ENCODE measurements at places on chromosomes 11 and 22.

GRCh38 chr11:11036848-11037732, 179.2 kb upstream of the ZBED5 start:
- peak; percentile 28 for DNase-seq

DNA sequence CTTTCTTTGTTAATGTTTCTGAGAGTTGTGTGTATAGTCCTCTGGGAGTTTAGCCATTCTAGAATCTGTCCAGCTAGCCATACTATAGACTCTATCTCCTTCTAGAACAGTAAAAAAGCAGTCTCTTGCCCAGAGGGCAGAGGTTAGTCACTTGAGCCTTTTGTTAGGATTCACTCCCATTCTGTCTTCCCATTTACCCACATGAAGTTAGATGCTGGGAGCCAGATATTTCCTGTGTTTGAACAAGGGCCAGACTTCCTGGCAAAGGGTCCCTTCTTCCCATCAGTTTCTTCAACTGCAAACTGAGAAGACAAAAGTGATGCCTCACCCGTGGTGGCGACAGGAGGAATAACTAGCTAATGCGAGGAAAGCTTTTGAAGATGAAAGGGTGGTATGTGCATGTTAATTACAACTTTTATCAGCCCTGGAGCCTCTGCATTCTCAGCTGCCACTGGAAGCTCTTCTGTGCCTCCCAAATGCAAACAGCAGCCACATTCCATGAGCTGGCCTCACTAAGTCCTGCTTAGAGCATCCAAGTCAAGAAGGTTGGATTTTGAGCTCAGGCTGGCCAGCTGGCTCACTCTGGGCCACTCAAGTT, 12.8 kb downstream of the CD44 start:
- no peak for DNase-seq

DNA sequence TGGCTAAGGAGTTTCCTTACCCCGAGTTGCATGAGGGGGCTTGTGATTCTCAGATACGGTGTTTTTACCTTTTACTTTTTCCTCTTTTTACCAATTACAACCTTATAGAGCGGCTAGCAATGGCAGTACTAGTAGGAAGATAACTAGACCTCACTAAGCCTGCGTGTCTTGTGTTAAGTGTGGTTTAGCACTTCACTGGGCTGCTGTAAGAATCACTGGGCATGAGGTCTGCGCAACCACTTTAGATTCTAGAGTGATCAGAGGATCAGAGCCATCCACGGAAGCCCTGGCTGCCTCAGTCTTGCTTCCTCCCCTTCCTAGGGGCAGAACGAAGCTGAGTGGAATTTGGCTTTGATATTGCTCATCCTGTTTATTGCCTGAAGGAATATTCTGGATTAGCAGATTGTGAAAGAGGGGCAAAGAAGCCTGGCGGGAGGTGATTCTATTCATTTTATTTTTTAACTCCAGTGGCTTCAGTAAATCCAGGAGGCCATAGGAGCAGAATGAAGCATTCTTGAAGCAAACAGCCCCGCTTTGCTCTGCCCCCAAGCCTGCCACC, 88.5 kb downstream of the GRAMD1B start:
- no peak for DNase-seq

GRCh38 chr11:134670247-134670782, 258.3 kb upstream of the B3GAT1 start:
- DNase-seq = no peak

DNA sequence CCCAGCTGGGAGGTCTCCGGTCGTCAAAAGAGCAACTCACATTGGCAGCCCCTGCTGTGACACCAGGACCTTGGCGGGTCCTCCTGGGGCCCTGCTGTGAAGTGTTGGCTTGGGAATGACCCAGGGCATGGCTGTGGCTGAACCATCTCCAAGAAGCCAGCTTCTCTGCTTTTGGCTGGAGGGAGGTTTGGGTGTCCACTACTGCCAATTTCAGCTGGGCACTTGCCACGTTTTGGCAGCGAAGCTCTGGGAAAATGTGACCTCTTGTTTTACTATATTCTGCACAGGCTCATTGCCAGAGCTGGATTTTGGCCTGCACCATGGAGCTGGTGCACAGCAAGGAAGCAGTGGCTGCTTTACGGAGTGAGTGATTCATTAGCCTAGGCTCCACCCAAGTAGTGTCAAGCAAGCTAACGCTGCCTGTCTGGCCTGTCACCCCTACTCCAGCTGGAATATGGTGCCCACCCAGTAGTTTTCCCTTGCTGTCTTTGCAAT, 24.3 kb upstream of the SMCO4 start:
- no peak for DNase-seq

DNA sequence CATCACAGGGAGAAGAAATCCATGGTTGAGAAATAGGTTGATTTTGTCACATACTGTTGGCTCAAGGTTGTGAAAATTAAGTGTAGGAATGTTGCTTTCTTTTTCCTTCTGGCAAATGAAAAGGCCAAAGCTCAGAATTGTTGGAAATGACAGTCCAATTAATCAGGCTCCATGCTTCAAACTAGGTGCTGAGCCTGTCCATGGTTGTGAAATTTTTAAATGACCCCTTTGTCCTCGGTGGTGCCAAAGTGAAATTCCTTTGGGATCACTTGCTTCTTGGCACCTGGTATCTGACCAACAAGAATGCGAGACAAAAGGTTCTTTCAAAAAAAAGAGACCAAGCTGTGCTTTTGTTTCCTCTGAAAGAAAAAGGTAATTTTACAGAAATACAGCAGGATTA, 451.9 kb downstream of the ETS1 start:
- DNase-seq = no peak

DNA sequence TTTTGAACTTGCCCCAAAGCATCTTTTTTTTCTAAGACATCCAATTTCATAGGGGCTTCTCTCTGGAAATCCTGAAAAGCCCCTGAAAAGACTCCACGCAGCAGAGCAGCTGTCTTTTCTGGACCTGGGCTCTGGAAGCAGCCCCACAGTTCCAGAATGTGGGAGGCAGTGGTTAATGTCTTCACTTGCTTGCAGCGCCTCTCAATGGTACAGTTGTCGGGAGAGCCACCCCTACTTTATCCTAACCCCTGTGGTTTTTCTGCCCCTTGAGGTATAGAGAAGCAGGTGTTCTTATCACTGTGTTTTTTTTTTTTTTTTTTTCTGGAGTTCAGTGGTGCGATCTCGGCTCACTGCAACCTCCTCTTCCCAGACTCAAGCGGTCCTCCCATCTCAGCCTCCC, 83.4 kb upstream of the SORL1-AS1 start:
- no peak for DNase-seq

DNA sequence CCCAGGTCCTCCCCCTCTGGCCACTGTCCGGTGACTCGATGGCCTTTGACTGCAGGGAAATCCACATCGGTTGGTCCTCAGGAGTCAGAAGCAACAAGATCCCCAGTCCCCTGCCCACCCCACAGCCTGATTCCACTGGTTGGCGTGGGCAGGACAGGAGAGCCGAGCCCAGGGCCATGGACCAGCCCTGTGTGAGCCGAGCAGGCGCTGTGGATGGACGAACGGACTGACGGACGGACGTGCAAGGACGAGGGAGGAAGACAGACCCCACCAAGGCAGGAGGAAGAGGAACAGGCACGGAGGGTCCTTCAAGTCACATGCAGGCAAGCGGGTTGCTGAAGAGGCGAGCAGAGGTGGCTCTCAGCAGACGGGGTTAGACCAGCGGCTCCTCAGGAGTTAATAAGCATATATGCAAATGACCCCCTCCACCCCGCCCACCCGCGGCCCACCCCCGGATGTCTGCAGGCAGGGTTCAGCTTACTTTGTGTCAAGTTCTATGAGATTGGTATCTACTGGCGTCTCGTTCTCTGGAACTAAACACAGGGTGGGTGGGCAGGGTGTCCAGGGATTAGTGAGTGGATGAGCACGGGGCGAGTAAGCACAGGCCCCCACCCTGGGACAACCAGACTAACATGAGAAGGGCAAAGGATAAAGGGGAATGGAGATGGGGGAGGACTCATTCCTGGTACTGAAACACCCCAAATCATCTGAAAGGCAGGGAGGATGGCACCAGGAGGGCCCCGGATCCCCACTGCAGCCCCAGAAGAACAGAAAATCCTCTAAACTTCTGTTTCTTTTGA, 26.8 kb downstream of the TPBGL start:
- DNase-seq = no peak

GRCh38 chr11:86440305-86440716, 65.6 kb downstream of the CCDC81 start:
- DNase-seq = no peak

GRCh38 chr22:46775850-46776826, 13.7 kb downstream of the TBC1D22A start:
- DNase-seq = no peak

DNA sequence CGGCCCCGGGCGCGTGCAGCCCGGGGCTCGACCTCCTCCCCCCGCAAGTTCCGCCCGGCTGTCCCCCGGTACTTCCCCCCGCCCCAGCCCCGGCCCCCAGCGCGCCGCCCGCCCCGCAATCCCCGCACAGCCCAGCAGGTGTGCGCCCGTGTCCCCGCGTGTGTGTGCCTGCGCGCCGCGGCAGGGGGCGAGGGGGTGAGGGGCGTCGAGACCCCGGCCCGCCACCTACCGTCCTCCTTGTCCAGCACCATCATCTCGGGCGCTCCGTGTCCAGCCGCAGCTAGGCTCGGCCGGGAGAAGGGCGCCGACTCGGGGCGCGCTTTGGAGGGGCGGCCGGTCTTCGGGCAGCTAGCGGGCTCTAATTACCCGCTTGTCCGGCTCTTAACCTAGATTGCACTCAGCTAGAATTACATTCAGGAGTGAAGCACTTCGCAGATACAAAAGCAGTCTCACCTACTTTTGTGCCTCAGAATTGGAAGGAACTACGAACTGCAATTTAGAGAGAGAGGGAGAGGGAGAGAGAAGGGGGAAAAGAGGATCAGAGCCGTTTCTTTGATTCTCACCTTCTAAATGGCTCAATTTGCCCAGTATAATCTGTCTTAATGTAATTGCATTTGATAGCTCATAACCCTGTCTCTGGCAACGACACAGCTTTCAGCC, 439 bp downstream of the LMO1 start:
- no peak for DNase-seq

GRCh38 chr22:50440544-50441249, 34.1 kb downstream of the SBF1 start:
- no peak for DNase-seq

DNA sequence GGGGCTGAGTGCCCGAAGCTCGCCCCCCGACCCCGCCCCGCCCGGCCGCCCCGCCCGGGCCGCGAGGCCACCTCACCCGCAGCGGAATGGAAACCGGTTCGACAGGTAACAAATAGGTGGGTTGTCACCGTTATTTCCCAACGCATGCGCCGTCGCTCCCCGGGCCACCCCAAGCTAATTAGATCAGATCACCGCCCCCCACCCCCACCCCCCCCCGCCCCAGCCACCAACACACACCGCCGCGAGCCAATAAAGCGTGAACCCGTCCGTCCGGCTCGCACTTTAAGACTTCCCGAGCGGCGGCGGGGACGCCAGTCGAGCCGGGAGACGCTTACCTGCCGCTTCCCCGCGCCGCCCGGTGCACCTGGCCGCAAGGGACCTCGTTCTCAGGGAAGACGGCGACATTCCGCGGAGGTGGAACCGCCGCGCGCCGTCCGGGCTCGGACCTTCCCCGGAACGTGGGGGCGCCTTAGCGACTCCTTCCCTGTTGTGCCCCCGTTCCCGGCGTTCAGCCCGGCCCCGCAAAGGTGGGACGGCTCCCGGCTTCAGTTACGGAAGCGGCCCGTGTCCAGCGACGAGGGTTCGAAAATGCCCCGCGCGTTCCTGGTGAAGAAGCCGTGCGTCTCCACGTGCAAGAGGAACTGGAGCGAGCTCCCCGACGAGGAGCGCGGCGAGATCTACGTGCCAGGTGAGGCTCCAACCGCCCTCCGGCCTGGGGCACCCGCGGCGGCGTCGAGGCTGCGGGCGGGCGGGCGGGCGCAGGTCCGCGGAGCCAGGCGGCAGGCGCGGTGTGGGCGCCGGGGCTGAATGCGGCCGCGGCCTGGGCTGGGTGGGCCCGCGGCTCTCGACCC, at the start of gene OVOL1:
TSS of gene OVOL1 (plus strand) at position 278 of the 851 bp plus-strand sequence. CDS start at position 589, 311 bp downstream.
- no peak for DNase-seq

DNA sequence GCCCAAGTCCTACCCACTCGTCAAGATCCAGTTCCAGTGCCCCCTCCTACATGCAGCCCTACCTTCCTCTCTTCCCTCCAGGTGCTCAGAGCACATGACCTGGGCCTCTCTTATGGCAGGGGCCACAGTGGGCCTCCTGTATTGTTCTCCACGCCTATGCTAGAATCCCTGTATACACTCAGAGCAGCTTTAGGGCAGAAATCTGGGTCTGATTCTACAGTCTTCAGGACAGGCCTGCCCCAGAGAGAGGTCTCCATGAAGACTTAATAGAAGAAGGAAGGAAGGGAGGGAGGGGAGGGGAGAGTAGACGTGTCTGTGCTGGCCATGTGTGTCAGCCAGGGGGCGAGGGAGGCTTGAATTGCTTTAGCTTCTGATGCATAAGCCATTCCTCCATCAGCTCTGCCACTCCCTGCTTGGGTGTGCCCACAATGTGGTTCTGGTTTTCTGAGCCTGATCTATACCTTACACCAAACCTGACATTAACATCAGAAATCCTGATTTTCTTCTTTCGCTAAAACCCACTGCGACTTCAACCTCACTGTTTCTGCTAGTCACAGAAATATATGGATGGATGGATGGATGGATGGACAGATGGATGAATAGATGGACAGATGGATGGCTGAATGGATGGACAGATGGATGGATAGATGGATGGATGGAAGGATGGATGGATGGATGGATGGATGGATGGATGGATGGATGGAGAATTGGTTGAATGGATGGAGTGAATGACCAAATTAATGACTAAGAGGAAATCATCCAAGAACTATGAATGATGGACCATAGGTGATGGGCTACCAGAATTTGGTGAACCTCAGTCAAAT, 56.6 kb upstream of the PRDM11 start:
- no peak for DNase-seq

- no peak for DNase-seq
Measured at GRCh38 chr11:72155751-72156150, 20.2 kb downstream of the FOLR3 start.

DNA sequence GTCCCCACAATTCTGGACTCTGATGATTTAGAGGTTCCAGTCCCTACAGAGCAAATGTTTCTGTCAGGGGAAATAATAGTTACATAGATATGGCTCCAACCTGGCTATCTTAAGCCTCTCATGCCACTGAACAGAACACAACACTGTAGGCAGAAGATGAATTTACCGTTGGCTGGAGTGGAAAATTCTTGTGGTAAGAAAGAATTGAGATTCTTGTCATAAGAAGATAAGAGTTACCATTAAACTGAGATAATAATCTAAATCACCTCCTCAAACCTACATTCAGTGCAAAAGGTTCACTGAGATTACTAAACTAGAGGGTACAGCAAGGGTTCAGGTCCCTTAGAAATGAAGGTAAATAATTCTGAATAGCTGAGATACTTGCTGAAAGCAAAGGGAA, 10.1 kb upstream of the NAALAD2 start:
- no peak for DNase-seq

DNA sequence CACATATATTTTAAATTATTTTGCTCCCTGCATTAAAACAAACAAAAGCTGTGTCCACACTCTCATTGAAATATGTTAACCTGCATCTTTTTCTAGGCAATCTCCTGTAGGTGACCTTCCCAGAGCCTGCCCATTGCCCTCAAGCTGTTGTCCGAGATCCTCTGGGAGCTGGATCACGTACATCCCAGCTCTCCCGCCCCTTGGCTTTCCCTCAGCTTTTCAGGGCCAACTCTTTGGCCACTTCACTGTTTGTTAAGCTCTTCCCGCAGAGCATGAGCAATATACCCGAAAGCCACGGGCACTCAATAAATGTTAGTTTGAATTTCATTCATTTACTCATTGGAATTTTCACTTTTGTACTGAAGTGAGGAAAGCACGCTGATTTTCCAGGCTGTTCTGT, 32.2 kb downstream of the ELMOD1 start:
- no peak for DNase-seq

GRCh38 chr11:6395470-6396060, 5.3 kb downstream of the SMPD1 start:
- no peak for DNase-seq

Data from RCC 7860 (cell line).